ENCODE measurements at places on chromosomes 13 and 19.

GRCh38 chr13:20331949-20332348 is 99.8 kb upstream of the GJB6 start:
- DNase-seq = no peak

DNA sequence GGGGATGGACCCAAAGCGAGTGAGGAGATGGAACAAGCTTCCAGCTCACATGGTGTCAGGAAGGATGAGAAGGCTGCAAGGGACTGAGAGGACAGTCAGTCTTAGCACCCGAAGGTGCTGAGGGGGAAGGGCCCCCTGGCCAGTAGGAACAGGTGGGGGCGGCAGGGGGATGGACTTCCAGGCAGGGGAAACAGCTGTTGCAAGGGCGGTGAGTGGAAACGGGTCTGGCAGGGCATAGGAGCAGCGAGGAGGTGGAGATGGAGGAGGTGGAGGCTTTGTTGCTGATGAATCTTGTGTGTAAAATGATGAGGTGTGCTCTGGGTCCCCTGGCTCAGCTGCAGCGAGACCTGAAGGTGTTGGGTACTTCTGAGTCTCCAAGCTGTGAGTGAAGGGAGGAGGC is 1.2 kb downstream of the MAP1S start:
- DNase-seq = no peak

DNA sequence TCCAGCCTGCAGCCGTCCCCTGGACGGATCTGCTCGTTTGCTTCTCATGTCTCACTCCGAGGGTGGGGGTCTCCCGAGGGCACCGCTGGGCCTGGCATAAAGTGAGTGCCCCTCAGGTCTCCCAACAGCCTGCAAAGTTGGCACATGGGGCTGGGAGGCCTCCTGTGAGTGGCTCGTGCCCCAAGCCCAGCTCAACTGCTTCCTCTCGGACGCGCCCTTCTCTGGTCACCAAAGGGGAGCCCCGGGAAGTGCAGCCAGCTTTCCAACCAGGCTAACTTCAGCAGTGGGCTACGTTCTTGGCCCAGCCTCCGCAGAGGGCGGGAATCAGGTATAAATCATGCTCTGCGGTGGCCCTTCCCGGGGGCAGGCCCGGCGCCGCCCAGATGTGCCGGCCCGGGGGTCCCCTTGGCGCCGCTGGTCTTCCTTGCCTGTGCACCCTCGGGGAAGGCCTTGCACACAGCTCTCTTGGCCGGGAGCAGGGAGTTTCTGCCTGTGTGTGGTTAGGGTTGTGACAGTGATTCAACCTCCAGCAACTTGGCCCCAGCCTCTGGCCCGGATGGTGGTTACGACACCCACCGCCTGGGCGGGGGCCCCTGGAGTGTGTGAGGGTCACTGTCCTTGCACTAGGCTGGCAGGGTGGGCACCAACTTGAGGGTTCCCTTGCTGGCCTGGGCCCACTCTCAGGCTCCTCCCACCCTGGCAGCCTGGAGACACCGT is 20.7 kb downstream of the CEBPG start:
- DNase-seq = no peak

DNA sequence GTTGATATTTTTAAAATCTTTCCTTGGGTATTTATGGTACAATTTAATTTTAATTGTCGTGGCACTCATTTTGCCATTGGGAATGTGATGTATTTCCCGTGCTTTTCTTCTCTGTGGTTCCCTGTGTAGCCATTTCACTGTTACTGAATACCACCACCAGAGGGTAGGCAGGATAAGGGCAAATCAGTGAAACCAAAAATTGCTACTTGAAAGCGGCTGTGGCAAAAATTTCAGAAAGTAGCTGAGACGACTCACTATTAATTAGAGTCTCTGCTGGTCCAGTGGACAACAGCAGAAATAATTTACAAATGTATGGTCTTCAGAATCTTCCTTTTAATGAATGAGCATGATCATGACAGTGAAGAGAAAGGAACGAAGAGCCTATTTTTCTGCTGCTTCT is 34.4 kb upstream of the MIR17HG start:
- DNase-seq = no peak

DNA sequence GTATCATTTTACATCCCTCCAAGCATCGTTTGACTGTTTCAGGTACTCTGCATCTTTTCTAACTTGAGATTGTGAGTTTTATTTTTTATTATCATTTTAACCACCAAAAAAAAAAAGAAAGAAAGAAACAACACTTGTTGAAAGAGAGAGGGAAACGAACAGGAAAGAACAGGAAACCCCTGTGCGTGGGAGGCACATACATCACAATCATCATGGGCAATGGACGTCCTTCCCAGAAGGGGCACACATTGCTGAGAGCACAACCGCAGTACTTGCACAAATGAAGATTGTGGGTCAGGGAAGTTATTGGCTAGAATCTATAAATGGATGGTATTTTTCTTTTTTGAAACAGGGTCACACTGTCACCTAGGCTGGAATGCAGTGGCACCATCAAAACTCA is 1.7 kb downstream of the CLC start:
- no peak for DNase-seq

GRCh38 chr19:55661826-55662225 is 7.0 kb downstream of the U2AF2 start:
- DNase-seq = no peak

DNA sequence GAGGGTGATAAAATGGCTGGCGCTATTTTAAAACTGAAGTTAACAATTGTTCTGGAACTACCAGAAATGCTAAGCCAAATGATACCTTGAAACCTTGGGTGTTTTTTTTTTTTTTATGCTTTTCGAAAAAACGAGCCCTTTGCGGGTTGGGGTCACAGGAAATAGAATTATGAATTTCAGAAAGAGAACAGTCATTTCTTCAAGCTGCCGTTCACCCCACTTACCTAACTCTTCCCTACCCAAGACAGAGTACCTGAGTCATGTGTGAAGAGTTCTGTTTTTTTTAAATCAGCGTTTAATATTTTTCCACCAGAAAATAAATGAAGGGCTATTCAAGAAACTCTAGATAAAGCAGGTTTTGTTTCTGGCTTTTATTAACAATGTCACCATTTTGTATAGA is 35.3 kb downstream of the KLF2 start:
- DNase-seq = no peak

- no peak for DNase-seq
Observed at GRCh38 chr13:37364007-37364406, 234.6 kb downstream of the POSTN start.

DNA sequence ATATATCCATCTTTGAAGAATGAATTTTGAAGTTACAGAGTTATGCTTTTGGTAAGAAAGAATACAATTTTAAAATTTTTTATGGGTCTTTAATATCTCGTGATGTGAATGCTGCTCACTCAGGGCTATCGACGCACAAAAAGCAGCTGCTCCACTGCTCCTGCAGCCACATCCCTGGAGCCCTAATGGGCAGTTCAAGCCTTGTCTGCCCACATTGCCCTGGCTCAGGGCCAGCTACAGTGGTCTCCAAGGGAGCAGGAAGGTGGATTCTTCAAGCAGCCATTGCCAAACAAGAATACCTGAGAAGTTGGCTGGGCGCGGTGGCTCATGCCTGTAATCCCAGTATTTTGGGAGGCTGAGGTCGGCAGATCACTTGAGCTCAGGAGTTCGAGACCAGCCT is 85.8 kb downstream of the IPO5 start:
- DNase-seq = no peak

DNA sequence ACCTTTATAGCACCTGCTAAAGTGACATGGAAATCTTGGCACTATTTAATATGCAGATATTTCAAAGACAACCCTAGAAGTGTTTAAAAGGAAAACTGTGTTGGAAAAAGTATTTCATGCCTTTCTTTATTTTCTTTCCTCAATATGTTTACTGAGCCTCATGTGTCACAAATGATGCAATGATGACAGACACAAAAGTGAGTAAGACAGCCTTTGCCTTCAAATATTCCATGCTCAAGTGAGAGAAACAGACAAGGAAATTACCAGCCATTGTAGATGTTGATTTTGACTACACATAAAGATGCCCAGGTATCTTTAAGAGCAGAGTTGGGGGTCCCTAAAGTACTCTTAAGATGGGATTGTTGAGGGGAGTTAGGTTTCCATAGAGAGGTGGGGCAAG is 48.0 kb upstream of the TPP2 start:
- no peak for DNase-seq

Measured in stimulated activated CD4-positive, alpha-beta T cell treated with anti-CD3 and anti-CD28 coated beads, Interleukin-4, amount 100 ng/mL, for 4 hours (primary cell).